ENCODE measurements at places on chromosomes 3 and 15. TPM values are rescaled to one million over a fixed set of nuclear protein-coding genes. Genes with fewer than 3 reads are reported as not detected.
A peak's percentile ranks its signal among the peaks of the same experiment; 100 is the strongest.

Gene CADM2
- total RNA-seq, result 1.7 TPM

Gene STX19
- total RNA-seq, result not detected

DNA sequence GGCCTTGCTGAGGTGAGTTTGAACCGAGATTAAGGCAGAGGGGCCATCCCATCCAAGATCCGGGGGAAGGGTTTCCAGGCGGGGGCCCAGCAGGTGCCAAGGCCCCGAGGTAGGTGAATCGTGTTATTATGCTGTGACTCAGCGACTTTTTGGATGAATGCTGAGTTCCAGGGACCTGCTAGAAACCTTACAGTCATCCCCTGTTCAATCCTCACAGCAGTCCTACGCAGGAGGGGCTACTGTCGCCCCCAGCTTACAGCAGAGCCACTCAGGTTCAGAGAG, 40.9 kb downstream of the DNAJB8 start:
- no peak for DNase-seq

DNA sequence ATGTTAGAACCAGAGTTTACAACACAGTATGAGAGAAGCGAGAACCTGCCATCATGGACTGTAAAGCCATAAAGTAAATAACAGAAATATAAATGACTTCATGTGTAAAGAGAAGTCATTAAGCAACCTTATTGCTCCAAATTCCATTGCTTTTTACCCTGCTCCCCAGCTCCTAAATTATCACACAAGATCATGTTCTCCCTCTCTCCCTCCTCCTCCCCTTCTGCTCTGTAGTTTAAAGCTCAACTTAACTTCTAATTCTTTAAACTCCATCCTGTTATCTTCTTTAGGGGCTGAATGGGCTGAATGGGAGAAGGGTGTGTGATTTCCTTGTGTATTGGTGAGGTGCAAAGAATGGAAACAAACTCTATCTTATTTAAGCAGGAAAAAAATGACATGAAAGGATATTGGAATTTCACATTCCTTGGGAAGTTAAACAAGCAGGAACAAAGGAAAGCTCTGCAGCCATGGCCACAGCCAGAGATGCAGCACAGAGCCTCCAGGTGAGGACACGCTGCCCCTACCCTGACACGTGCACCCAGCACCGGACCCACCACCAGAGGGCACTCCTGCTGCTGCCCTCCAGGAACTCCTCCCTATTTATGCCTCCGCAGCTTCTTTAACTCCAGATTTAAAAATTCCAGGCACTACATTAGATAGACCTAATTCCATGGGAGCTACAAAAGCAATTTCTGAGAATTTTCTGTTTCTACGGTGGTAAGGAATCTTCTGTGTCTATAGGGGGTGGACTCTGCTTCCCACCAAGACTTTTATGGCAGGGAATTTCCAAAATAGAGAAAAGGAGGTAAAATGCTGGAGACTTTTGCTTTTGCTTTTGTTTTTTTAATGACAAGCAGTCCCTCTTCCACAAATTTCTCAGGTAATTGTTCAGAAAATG, 76.9 kb upstream of the ABI3BP start:
- peak; percentile 30 for DNase-seq

DNA sequence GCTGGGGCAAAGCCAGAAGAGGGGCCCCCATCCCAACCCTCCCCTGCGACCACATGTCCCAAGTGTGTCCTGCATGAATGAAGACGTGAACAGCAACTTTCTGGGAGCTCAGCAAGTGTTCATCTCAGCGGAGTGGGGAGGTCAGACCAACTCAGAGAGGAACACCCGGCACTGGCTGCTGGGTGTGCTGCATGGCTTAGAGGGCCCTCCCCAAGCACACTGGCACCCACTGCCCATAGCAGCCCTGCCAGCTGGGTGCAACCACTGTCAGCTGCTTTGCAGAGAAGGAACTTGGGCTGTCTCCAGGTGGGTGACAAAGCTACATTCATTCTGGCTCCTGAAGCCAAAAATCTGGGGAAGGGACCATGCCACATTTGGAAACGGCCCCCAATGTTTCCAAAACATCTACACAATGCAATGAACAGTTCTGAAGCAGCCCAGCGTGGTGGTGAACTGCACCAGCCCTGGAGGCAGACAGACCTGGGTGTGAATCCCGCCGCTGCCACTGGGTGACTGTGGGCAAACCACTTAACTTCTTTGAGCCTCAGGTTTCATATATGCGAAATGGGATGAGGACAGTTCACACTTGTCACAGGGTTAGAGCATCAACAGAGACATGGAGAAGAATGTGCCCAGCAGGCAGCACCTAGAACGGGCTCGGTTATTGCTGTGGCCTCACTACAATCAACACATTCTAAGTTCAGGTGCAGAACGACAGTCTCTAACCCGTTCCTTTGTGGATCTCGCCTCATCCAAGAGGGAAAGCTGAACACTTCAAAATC, 145.4 kb downstream of the NUP210 start:
- DNase-seq, result no peak

DNA sequence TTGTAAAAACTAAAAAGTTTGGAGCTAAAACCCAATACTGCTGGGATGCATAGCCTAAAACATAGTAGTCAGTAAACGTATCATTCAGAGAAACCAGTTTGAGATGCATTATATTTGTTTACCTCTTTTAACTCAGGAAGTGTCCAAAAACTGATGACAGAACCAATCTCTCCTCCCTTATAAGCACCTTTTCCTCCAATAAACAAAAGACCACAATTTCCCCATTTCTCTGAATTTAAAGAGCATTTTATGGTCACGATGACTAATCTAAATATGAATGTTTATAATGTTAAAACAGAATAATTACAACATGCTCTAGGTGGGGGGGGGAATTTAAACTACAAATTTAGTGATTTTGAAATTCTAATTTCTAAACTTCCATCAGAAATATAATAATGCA, 58.5 kb downstream of the CEP63 start:
- no peak for DNase-seq
